ENCODE measurements at places on chromosomes 7 and 10. TPM values are rescaled to one million over a fixed set of nuclear protein-coding genes. Genes with fewer than 3 reads are reported as not detected.

The COL13A1 gene
- total RNA-seq: 15.3 TPM

The ENTPD1 gene
- total RNA-seq: 3.9 TPM

The LOXL4 gene
- total RNA-seq: 0.77 TPM

The AKR1D1 gene
- not detected for total RNA-seq

The STEAP2 gene
- total RNA-seq: 11.9 TPM

The TCAF1 gene
- 86.7 TPM for total RNA-seq

The C7orf57 gene
- 0.57 TPM for total RNA-seq

DNA sequence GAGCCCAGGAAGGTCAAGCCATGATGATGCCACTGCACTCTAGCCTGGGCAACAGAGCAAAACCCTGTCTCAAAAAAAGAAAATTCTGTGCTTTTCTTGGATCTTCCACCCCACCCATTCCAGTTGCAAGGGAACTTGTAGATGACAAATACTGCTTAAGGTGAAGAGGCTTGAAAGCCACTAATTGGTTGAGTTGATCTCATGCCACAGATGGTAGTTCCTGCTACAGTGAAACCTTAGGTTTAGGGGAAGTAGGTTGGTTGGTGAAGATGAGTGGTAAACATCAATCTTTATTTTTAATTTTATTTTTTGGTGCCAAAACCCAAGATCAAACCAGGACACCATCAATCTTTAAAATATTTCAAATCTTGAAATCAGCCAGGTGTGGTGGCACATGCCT, 2.9 kb upstream of the GDI2 start:
- DNase-seq: no peak

- DNase-seq: no peak
Measured at GRCh38 chr7:47186316-47186715, 395.6 kb downstream of the TNS3 start.

DNA sequence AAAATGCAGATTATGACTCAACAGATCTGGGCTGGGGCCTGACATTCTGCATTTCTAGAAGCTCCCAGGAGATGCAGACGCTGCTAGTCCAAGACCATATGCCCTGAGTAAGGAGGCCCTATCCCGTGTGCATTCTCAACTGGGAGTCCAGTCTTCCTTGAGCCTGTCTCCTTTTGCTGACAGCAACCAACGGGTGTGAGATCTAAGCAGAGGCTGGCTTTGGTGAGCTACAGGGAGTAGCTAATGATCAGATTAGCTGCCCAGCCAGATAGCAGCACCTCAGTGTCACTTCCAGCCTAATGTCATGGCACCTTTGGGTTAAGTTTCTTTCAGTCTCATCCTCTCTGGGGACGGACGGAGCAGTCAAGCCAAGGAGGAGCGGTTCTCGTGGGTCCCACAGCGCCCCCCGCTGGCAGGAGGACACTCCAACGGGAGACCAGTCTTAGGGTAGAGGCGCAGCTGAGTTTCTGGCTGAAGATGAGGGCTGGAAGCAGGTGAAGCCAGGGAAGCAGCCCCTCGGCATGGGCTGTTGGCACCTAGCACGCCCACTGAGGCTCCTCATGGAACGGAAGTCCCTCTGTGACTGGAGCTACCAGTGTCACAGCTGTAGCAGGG, 154.0 kb downstream of the CCDC3 start:
- peak; percentile 95 for DNase-seq

GRCh38 chr10:3902054-3902808, 117.2 kb upstream of the KLF6 start:
- no peak for DNase-seq

DNA sequence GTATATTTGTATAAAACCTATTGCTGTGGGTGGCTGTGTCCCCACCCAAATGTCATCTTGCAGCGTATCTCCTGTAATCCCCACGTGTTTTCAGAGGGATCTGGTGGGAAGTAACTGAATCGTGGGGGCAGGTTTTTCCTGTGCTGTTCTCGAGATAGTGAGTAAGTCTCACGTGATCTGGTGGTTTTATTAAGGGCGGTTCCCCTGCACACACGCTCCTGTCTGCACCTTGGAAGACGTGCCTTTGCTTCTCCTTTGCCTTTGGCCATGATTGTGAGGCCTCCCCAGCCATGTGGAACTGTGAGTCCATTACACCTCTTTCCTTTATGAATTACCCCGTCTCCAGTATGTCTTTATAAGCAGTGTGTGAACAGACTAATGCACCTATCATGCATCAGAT, 97.6 kb downstream of the DYNC2I1 start:
- no peak for DNase-seq

- peak; percentile 47 for DNase-seq
Measured at GRCh38 chr10:30782537-30783461, 153.2 kb upstream of the LYZL2 start.

DNA sequence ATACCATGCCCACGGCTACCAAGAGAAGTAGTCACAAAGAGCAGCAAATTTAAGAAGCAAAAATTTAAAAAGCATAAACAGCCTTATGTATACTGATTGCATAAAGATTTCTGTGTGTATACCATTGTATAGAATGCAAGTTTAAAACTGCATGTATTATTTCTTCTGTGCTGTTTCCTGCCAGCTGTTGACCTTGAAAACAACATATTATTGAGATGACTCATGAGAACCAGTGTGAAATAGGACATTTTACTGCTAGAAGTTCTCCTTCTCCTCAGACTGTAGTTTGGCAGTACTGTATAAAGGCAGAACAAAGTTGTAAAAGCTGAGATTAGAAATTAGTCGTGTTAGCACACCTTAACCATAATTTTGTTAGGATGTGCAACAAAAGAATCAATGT, 42.3 kb upstream of the SGCE start:
- no peak for DNase-seq

- no peak for DNase-seq
Measured at GRCh38 chr7:104230606-104231005, 22.8 kb upstream of the ORC5 start.

- DNase-seq: no peak
Measured at GRCh38 chr10:104230490-104230889, 1.7 kb downstream of the CFAP43 start.

- DNase-seq: no peak
Measured at GRCh38 chr7:22702516-22702915, 24.5 kb upstream of the IL6 start.

DNA sequence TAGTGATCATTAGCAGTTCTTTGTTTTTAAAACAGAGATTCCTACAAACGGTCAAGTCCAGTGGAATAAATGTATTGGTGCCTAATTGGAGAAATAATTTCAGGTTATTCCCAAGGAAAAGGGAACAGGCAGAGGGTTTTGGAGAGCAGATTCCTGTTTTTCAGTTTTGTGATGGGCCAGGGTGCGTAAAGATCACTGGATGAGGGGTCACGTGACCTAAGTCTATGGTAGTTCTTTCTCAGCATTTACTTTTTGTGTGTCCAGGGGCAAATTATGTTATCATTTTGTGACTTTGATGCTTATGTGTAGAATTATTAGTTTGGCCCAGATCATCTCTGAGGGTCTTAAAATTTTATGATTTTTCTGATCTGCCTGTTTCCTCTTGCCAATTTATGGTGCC, 15.2 kb downstream of the CHN2 start:
- no peak for DNase-seq

- no peak for DNase-seq
Measured at GRCh38 chr7:143073556-143073955, 21.4 kb downstream of the OR6V1 start.

DNA sequence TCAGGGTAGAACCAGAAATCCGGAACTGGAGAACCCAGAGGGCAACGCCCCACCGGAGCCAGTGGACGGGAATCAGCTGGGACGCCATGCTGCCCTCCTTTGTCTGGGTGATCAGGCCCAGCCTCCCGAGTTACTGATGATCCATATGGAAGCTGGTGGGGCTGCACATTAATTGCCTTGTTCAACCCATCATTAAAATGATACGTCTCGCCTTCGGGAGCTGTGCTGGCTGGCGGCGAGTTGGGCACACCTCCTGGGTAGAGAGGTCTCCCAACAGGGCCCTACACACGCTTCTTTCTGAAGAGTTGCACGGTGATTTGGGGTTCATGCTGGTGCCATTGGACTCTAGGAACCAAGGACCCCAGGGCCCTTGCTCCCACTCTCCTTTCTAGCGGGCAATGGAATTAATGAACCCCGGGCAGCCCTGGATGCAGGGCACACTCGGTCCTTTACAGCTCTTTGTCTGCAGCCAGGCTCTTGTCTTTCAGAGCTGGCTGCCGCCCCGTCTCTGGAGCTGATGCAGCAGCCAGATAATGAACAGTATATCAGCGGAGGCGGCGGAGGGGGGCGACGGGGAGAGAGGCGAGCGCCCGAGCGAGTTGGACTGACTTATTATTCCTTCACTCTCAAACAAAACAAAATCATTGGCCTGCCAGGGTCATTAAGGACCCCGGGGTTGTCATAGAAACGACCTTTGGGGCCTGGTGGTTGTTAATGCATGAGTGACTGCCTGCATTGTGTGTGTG, 412.2 kb upstream of the ZMIZ1 start:
- no peak for DNase-seq

GRCh38 chr7:25314731-25315267, 86.5 kb upstream of the NPVF start:
- no peak for DNase-seq

GRCh38 chr7:110960811-110961210, 130.1 kb upstream of the LRRN3 start:
- no peak for DNase-seq

DNA sequence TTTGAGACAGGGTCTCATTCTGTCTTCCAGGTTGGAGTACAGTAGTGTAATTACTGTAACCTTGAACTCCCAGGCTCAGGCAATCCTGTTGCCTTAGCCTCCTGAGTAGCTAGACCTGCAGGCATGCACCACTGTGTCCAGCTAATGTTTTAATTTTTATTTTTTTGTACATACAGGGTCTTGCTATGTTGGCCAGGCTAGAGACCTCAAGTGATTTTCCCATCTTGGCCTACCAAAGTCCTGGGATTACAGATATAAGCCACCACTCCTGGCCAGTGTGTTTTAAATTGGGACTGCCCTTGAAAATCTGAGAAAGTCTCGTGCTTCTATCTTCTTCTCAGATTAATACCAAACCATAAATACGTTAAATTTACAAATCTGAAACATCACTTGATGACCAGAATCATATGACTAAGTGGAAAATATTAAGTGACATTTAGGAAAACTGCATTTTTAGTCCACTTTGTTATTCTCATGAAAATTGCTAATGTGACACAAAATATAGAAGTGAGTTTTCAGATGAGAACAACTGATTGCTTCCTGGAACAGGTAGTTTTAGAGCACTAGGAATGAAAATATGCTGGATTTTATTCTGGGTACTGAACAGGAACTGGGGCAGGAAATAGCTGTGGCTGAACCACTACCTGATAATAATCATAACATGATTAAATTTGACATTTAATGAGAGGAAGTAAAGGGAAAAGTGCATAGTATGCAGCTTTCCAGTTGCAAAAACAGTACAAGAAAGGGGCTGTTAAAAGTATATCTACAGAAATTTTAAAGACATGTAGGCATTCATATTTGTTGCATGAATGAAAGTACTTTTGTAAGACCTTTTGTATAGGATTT, 4.2 kb downstream of the PHTF2 start:
- no peak for DNase-seq

- DNase-seq: peak; percentile 49
Measured at GRCh38 chr10:35378541-35379210, 42.4 kb downstream of the CCNY start.

DNA sequence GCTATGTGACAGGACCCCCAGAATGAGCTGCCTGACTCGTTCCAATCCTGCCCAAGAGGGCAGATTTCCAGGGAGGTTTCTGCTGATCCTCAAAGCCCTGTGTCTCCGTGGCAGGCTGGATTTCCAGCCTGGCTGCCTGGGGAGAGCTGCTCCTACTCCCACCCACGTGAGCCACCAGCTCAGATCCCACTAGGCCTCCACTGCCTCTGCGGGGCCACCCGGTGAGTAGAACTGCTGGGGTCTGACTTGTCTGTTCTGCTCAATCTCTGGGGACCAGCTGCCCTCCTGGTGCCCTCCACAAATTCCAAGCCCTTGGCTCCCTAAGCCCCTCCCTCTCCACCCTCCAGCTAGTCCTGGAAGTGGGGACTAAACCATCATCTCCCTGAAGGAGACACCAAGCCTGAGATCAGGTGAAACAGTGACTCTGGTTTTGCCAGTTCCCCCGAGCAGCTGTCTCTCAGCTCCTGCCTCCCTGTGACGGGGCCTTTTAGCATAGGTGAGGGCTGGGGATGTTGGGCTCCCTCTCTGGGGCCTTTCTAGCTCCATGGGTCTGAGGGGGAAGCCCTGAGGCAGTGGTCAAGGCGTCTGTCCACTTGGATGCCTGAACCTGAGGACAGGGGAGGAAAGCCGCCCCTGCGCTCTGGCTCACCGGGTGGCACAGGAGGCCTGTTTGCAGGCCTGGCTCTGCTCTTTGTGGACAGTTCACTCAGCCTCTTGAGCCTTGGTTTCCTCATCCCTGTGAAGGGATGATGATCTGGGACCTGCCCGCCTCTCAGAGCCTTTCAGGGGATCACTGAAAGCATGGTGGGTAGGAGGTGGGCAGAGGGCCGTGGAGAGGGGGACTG, 5.6 kb downstream of the FAM241B start:
- peak; percentile 35 for DNase-seq

DNA sequence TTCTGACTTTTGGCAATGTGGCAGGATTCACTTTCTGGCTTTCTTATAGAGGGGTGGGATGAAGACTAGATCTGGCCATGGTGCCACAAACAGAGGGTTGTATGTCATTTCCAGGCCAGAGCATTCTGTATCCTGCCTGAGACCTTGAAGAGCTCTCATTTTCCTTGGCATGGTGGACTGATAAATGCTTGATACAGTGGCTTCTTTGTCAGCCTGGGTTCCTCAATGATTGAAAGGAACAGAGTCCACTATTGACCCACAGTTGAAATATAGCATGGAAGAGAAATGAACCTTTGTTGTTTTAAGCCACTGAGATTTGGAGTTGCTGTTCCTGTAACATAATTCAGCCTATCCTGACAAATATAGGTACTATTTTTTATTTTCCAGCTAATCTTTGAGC, 462.7 kb downstream of the SUGCT start:
- no peak for DNase-seq

DNA sequence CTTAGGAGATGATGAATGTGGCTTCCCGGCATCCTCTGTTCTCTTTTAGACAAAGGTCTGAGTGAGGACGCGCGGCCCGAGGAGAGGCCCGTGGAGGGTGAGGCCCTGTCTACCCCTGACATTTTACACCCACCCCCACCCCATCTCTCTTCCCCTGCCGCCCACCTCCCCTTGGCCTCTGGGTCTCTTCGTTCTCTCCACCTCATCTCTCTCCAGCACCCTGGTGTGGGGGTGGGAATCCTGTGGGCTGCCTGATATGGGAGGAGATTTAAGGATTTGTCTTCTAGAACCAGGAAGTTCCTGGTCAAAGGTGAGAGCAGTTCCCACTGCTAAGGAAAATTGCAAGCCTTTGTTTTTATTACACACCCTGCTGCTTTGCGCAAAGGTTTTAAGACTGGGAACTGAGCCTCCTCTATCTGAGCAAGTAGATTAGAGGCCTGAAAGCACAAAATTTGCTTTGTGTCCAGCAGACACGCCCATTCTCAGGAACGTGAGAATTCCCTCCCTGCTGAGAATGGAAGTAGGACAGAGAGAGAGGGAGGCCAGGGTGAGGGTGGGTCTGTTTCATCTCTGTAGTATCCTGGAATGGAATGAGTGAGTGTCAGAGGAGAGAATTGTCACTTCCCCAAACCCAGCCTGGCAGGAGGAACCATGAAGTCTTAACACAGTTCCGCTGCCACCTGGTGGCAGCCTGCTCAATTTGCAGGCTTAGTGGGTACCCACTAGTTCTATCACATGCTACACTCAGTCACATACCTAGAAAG, 91.2 kb downstream of the GTF2IRD1 start:
- peak; percentile 89 for DNase-seq

GRCh38 chr7:40977533-40977932, 725.4 kb downstream of the INHBA start:
- no peak for DNase-seq

Measured in endodermal cell (in vitro differentiated cells).